CD4-positive, alpha-beta T cell treated with Interleukin-4 for 4 hours (primary cell): ENCODE measurements at places on chromosomes 1 and 21.

DNA sequence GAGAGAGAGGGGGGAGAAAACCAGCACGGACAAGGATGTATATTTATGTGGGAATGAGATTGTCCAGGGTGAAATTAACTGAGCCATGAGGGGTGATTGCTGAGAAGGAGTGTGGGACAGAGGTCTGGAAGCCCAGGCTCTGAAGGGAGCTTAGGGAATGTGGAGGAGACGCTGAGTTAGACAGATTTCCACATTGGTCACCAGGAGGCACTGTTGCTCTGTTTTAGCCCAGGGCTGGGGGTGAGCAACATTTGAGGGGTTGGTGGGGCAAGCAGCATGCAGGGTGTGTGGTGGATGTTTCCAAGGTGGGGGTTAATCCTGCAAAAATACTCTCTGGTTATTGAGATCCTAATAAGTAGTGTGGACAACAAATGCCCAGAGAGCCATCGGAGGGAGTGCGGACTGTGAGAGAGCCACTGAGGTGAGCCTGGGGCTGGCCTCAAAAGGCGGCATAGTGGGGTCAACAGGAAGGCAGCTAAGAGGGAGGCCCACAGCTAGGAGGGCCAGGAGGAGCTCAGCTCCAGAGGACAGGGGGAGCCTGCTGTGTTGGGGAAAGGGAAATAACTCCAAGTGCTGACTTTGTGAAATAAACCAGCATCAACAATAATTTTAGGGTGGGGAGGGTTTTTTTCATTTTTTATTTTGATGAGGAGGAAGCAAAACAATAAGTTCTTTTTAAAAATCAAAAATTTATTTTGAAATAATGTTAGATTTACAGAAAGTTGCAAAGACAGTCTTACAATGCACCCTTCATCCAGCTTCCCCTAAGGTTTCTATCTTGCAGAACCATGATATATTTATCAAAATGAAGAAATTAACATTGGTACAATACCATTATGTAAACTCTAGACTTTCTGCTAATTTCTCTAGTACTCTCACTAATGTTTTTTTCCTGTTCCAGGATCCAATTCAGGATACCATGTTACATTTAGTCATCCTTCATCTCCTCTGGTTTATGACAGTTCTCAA, 82.8 kb upstream of the CD34 start:
- DNase-seq: no peak

DNA sequence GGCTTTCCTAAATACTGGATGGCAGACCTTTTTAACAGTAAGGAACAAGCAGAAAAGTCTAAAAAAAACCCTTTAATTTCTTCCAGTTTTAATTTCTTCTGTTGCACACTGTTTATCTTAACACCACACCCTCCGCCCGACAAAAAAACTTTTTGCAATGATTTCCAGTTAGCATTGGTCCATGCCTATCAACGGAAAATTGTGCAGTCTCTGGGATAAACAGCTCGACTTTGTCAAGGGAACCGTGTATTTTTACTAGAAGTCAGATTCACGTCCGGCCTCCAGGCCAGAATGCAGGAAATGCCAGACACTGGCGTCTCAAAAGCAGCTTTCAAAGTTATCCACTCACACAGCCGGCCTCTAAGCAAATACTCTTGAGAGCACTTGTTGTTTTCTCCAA, 378 bp upstream of the NUP210L start:
- no peak for DNase-seq

DNA sequence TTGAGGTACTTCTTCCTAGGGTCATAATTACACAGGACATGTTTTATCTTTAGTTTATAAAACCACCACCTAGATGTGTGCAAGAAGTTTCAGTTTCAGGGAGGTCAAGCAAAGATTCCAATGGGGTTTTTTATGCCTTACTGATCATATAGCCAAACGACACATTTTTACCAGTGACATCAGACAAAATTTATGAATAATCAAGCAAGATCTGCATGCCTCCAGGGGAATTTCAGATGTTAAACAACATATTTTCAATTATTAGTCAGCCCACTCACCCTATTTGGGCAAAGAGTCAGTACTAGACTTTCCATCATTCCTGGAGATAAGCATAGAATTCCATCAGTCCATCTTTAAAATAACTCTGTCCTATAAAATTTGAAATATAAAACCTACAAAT, 867.4 kb downstream of the KCNT2 start:
- DNase-seq: no peak

DNA sequence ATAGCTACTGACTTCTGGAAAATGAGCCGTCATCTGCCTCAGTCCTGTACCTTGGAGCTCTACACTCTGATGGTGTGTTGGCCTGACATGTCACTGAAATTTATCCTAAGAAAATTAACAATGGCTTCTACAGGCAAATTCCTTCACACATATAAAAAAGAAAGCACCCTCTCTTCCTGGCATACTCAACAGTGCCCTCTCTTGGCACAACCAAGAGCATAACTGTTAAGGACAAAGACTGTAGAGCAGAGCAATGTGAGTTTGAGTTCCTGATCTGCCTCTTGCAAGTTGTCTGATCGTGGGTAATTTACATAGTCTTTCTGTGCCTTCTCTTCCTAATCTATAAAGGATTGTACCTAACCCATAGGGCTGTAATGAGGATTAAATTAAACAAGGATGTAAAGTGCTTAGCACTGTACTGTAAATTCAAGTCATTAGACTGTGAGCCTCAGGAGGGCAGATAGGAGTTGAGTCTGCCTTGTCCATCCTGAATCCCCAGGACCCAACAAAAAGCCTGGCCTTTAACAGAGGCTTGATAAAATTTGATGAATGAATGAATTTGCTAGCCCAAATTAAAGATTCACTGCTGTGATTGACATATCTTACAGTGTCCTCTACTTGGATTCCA, 83.5 kb downstream of the SYF2 start:
- DNase-seq: peak; percentile 58
